ENCODE measurements at places on chromosomes 4 and X.

- no peaks in the 10 kb centered on the region for H3K36me3 ChIP-seq
- no peak for DNase-seq
- no peaks in the 10 kb centered on the region for H3K27me3 ChIP-seq
- H3K27ac ChIP-seq, result no peak overlapping the region
- H3K4me3 ChIP-seq, result no peak overlapping the region
- no peaks in the 10 kb centered on the region for H3K4me1 ChIP-seq
Measured at GRCh38 chr4:165715211-165715610, 157.8 kb upstream of the TLL1 start.

GRCh38 chrX:9885150-9885549 lies 82.0 kb upstream of the CLDN34 start:
- no peak overlapping the region for H3K27ac ChIP-seq
- H3K36me3 ChIP-seq, result no peaks in the 10 kb centered on the region

DNA sequence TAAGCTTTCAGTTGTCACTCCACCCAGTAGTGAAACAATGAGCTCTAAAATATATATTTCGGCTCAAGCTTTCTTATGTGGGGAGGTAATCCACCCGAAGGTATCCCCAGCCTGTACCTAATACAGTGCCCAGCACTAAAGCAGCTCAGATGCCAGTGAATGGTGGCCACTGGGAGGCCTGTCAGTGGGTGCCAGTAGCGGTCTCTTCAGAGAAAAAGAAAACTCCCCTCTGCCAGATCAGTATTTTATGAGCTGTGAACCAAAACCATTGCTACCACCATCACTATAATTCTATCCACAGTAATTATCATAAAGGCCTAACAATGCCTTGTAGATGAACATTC lies 835 bp upstream of the NFKB1 start:
- H3K36me3 ChIP-seq, result no peaks in the 10 kb centered on the region
- peak overlapping the region; percentile 99 for H3K27ac ChIP-seq
- no peaks in the 10 kb centered on the region for H3K27me3 ChIP-seq
- DNase-seq, result no peak

- no peaks in the 10 kb centered on the region for H3K36me3 ChIP-seq
- no peak overlapping the region for H3K4me3 ChIP-seq
- H3K27ac ChIP-seq, result no peak overlapping the region
- no peaks in the 10 kb centered on the region for H3K27me3 ChIP-seq
- peaks cover 7% of the 10 kb centered on the region for H3K4me1 ChIP-seq
Measured at GRCh38 chr4:183751106-183751505, 92.0 kb downstream of the TRAPPC11 start.

GRCh38 chr4:159266981-159267868 lies 164.3 kb downstream of the RAPGEF2 start:
- no peak overlapping the region for H3K4me3 ChIP-seq
- no peak for DNase-seq
- H3K4me1 ChIP-seq, result peaks cover 4% of the 10 kb centered on the region
- H3K36me3 ChIP-seq, result no peaks in the 10 kb centered on the region
- no peak overlapping the region for H3K27ac ChIP-seq

DNA sequence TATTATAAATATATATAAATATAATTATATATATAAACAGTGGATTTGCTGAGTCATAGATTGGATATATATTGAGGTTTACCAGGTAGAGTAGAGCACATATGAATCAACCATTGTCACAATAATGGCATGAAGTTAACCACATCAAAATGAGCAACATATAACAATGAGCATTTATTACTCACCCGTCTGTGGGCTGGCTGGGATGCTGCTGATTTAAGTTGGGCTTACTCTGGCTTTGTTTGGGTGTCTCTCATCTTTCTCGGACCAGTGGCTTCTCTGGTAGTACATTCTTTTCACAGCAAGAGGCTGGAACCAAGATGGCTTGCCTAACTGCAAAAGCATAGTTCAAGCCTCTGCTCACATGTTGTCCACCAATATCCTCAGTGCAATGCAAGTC lies 111.7 kb upstream of the TAPT1 start:
- DNase-seq, result no peak
- H3K27me3 ChIP-seq, result no peaks in the 10 kb centered on the region
- no peaks in the 10 kb centered on the region for H3K36me3 ChIP-seq
- no peak overlapping the region for H3K27ac ChIP-seq

DNA sequence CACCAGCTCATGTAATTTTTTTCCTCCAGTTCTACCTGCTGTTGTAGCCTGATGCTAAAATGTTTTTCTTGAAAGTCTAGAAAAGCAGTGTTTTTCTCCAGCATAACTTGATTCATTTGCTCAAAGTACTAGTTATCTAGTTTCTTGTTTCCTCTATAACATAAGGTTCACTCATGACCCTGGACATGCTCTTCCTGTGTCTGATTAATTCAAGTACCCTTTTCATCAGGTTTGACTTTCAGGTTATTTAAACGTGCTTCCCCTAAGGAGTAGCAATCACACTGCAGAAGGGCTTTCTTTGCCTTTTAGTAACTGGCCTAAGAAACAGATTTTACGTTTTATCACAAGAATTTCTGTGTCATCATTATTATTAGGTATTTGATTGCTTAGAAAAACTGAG lies 66.8 kb upstream of the EGFL6 start:
- no peak overlapping the region for H3K27ac ChIP-seq
- H3K4me1 ChIP-seq, result no peaks in the 10 kb centered on the region
- no peaks in the 10 kb centered on the region for H3K27me3 ChIP-seq
- H3K36me3 ChIP-seq, result no peaks in the 10 kb centered on the region
- DNase-seq, result no peak

- no peaks in the 10 kb centered on the region for H3K4me1 ChIP-seq
- H3K27me3 ChIP-seq, result peaks cover 2% of the 10 kb centered on the region
- peak within 1 kb of the TSS; percentile 31 for H3K27ac ChIP-seq
- DNase-seq, result peak; percentile 74
- H3K36me3 ChIP-seq, result no peaks in the 10 kb centered on the region
- peak within 1 kb of the TSS; percentile 37 for H3K4me3 ChIP-seq
Measured at GRCh38 chr4:152679414-152680281, at the start of gene TMEM154. TSS of gene TMEM154 (minus strand) at chr4:152679997. CDS start at chr4:152679933, 64 bp downstream.

DNA sequence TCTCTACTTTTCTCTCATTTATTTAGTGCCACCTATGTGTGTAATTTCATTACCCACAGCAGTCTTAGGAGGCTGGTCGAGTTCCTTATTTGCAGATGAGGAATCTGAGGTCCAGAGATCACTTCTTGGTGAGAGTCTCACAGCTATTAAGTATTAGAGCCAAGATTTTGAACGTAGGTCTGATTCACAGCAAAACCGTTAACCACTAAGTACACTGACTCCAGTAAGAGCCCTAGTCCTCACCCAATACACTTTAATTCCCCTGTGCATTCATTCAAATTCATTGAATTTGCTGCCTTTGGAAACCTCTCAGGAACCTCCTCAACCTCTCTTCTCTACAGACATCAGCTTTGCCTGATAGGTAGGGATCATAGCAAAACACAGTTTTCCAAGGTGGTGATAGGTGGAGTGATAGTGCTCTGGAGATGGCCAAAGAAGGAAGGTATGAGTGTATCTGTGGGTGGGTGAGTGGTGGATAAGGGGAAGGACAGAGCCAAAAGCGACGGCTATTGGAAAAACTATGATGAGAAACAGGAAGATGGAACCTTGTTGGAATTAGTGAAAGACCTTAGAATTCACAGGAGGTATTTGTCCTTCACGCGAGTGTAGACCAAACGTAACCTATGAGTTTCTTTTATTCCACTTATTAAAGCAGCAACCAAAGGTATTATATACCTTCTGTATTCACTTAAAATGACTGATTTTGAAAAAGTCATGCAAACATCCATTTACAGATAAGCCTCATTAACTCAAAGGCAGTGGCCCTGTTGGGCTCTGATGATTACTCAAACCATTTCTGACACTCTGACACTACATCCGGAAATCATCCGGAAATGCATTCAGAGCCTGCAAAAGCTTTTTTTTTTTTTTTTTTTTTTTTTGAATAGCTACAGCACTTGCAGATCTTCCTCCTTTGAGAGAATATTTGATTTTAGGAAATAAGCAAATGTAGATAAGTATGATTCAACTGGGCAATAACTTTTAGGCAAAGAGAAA lies 6.3 kb downstream of the FMR1 start:
- H3K36me3 ChIP-seq, result no peaks in the 10 kb centered on the region
- H3K27me3 ChIP-seq, result no peaks in the 10 kb centered on the region
- H3K27ac ChIP-seq, result no peak overlapping the region
- H3K4me3 ChIP-seq, result no peak overlapping the region
- no peak for DNase-seq
- no peaks in the 10 kb centered on the region for H3K4me1 ChIP-seq

DNA sequence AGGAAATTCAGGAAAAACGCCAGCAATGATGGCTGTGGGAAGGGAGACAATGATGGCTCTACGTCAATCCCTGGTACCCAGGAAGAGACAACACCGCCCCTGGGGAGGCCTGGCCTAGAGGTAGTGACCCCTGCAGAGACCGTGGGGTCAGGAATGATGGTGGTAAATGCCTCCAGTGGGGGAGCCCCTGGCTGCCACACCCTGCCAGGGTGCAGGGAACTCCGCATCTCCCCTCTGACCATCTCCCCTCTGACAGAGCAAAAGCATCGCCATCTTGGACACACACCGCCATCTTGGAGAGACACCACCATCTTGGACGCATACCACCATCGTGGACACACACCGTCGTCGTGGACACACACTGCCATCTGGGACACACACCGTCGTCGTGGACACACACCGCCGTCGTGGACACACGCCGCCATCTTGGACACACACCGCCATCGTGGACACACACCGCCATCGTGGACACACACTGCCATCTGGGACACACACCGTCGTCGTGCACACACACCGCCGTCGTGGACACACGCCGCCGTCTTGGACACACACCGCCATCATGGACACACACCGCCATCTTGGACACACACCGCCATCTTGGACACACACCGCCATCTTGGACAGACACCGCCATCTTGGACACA lies 9.9 kb downstream of the ASMTL start:
- no peaks in the 10 kb centered on the region for H3K27me3 ChIP-seq
- no peak overlapping the region for H3K27ac ChIP-seq
- H3K36me3 ChIP-seq, result no peaks in the 10 kb centered on the region
- no peak for DNase-seq

GRCh38 chrX:33128048-33128805 lies 83.1 kb downstream of the DMD start:
- H3K4me3 ChIP-seq, result peak overlapping the region; percentile 12
- DNase-seq, result no peak
- H3K27me3 ChIP-seq, result no peaks in the 10 kb centered on the region
- no peaks in the 10 kb centered on the region for H3K36me3 ChIP-seq
- peak overlapping the region; percentile 70 for H3K27ac ChIP-seq

- no peaks in the 10 kb centered on the region for H3K36me3 ChIP-seq
- no peaks in the 10 kb centered on the region for H3K27me3 ChIP-seq
- H3K4me3 ChIP-seq, result no peak overlapping the region
Measured at GRCh38 chrX:80663331-80663730, 146.3 kb downstream of the BRWD3 start.

GRCh38 chr4:163251204-163251603 lies 81.2 kb downstream of the NPY1R start:
- no peak overlapping the region for H3K27ac ChIP-seq
- DNase-seq, result no peak
- H3K4me1 ChIP-seq, result no peaks in the 10 kb centered on the region
- no peaks in the 10 kb centered on the region for H3K27me3 ChIP-seq
- no peak overlapping the region for H3K4me3 ChIP-seq

- no peaks in the 10 kb centered on the region for H3K27me3 ChIP-seq
- H3K27ac ChIP-seq, result no peak overlapping the region
- no peak overlapping the region for H3K4me3 ChIP-seq
- no peaks in the 10 kb centered on the region for H3K36me3 ChIP-seq
Measured at GRCh38 chr4:87511500-87511899, 17.7 kb downstream of the SPARCL1 start.

GRCh38 chr4:53640576-53641453 lies 49.5 kb upstream of the LNX1 start:
- H3K27ac ChIP-seq, result no peak overlapping the region
- no peak for DNase-seq
- no peaks in the 10 kb centered on the region for H3K36me3 ChIP-seq

DNA sequence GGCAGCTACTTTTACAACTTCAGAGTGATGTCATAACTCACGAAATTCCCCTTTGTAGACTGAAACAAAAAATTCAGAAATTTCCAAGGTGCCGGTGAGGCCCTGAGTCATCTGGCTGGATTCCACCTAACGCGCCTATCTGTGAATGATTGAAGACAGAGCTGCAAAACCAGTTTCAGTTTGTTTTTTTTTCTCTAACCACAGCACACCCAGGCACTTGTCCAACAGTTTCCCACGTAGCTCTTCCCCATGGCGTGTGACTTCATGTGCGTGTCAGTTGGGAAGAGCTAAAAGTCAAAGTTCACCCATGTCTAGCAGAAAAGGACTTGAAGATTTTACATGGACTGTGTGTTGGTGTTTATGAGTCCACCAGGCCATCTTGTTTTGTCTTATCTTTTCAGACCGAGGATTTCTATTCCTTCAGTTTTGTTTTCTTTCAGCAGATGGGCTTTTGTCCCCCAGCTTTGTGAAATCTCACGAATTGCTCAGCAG lies 16.4 kb downstream of the TCEANC start:
- DNase-seq, result peak; percentile 87
- H3K4me3 ChIP-seq, result no peak overlapping the region
- peak overlapping the region; percentile 95 for H3K27ac ChIP-seq
- H3K4me1 ChIP-seq, result peaks cover 6% of the 10 kb centered on the region
- H3K36me3 ChIP-seq, result no peaks in the 10 kb centered on the region

DNA sequence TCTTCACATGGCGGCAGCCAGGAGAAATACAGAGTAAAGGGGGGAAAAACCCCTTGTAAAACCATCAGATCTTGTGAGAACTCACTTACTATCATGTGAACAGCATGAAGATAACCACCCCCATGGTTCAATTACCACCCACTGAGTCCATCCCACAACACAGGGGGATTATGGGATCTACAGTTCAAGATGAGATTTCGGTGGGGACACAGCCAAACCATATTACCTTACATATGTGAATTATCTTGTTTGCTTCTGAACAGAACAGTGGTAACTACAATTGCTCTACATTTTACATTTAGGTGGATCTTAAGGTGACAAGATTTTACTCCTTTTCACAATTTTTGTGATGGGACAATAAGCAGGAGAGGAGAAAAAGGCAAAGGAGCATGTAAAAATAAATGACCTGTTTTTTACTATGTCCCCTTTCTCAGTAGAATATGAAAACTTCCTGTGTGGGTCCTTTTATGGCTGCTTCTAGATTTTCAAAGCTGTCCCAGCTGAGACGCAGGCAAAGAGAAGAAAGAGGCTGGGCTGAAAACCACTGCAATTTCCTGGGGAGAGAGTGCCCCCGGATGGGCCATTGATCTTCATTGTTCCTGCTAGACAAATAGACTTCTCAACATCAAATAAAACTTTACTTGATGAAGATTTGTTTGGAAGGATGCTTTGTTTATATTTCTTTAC lies 45.9 kb upstream of the PGM2 start:
- H3K4me3 ChIP-seq, result no peak overlapping the region
- H3K4me1 ChIP-seq, result no peaks in the 10 kb centered on the region
- H3K27me3 ChIP-seq, result no peaks in the 10 kb centered on the region
- no peaks in the 10 kb centered on the region for H3K36me3 ChIP-seq
- no peak overlapping the region for H3K27ac ChIP-seq

DNA sequence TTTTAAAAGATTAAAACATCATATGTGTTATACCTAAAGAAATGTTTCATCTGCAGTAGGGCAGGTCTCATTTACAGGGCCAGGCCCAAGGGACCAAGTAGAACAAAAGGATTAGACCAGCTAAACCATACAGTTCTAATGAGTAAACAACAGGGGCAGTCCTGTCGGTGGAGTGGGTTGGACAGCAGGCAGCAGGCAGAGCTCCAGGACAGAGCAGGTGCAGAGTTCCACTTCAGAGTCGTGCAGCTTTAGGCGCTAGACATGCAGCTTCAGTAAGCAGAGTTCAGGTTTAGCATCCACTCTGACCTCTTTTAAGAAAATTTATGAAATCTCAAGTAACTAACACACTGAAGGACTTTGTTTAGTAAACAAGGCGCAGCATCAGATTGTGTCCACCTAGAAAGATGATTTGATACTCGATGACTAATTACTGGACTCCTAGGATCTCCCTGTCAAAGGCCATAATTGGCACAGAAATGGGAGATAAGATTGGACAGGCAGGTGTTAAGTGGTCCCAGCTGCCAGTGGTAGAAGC lies 487.7 kb upstream of the INTU start:
- no peaks in the 10 kb centered on the region for H3K4me1 ChIP-seq
- no peak overlapping the region for H3K4me3 ChIP-seq
- H3K27ac ChIP-seq, result no peak overlapping the region
